Renal cortex interstitium (tissue), 15 donors: ENCODE measurements at places on chromosomes 13 and 19.

GRCh38 chr19:33235269-33235995 is 9.8 kb upstream of the SLC7A10 start:
- DNase-seq: peak; percentile 41

- DNase-seq: no peak
Observed at GRCh38 chr19:13260883-13261653, 110.9 kb downstream of the IER2 start.

DNA sequence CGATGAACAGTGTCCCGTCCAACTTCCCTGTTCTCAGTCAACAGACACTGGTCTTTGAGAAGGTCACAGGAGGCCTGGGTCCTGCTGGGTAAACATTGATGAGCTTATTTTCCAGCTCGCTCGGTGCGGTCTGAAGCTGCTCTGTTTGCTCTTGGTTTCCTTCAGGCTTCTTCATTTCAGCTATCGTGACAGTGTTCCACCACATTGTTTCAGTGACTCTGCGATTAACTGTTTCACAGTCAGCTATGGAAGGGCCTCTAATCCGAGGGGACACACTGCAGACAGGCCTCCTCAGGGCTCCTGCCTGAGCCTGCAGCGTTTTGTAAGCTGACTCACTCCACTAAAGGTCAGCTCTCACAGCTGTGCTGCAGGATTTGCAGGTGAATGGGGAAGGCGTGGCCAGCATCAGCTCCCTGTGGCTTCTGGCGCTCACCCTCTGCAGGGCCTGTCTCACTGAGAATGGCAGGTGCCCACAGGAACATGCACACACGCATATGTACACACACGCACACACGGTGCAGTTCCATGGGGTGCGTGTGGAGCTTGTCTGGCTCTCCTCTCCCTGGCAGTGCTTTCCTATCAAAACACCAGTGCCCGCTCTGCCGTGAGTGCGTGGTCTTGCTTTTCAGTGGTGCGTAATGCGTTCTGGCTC is 62.9 kb upstream of the MCF2L start:
- DNase-seq: no peak

GRCh38 chr13:52025475-52026245 is 1.2 kb downstream of the UTP14C start:
- DNase-seq: no peak

DNA sequence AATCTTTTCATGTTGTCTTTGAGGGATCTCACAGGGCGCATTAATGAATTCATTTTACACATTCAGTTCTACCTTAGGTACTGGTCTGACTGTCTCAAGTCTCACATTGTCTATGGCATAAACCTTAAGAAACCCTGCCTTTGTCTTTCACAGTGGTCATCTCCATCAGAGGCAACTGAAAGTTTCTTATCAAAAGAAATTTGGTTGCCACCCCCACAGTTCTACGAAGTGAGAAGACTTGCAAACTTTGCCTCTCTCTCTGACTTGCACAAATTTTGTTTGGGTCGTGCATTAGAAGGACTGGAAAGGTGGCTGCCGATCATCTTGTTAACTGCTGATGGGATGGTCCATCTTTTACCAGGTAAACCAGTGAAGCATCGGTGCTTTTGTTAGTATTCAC is 10.5 kb upstream of the TDRD12 start:
- no peak for DNase-seq

- DNase-seq: no peak
Observed at GRCh38 chr13:104309431-104309830, 1243.2 kb upstream of the SLC10A2 start.

- no peak for DNase-seq
Observed at GRCh38 chr13:114148521-114148855, 16.1 kb upstream of the RASA3 start.

- no peak for DNase-seq
Observed at GRCh38 chr13:36745436-36745835, 71.6 kb downstream of the SERTM1 start.

GRCh38 chr13:73366241-73366640 is 307.4 kb downstream of the KLF5 start:
- DNase-seq: no peak

GRCh38 chr13:64540468-64540867 is 2689.7 kb downstream of the PCDH9 start:
- DNase-seq: no peak

- DNase-seq: no peak
Observed at GRCh38 chr13:46536341-46536740, 16.6 kb upstream of the LRCH1 start.

GRCh38 chr13:87005511-87005910 is 665.7 kb upstream of the SLITRK5 start:
- DNase-seq: no peak

DNA sequence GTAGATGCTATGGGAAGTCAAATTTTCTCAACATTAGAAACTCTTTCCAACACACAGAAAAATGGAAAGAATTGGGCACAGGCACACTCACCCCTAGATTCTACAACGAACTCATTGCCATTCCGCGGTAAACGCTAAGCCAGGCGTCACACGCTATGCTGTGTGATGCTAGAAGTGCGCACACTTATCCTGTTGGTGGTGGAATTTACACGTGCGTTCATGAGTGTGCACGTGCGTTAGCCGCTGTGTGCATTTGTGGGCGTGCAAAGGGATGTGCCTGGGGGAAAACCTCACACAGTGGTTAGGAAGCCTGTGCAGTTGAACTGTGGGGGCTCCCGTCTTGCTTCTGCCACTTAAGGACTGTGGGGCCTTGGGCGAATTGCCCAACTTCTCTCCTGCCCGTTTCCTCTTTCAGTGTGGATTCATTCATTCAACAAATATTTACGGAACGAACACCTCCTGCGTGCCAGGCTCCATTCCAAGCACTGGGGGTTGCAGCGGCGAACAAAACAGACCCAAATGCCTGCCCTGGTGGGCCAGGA is 7.7 kb downstream of the NFILZ start:
- DNase-seq: no peak

GRCh38 chr13:41643507-41643906 is 186.2 kb downstream of the RGCC start:
- no peak for DNase-seq

DNA sequence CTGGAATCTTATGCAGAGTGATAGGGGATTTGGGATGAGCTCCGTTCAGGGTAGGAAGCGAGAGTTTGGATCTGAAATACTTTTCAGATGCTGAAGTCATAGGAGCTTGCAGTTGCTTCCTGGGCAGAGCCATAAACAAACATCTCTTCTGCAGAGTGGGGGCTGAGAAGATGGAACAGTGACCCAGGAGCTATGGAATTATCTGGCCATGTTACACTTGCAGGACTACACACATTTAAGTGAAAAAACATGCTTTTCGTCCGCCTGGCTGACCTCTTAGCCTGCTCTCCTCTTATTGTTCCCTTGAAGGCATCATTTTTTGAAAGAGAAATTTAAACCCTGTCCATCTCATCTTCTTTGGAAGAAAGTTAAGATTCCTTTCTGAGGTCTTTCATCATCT is 40.7 kb downstream of the PSG11 start:
- no peak for DNase-seq

DNA sequence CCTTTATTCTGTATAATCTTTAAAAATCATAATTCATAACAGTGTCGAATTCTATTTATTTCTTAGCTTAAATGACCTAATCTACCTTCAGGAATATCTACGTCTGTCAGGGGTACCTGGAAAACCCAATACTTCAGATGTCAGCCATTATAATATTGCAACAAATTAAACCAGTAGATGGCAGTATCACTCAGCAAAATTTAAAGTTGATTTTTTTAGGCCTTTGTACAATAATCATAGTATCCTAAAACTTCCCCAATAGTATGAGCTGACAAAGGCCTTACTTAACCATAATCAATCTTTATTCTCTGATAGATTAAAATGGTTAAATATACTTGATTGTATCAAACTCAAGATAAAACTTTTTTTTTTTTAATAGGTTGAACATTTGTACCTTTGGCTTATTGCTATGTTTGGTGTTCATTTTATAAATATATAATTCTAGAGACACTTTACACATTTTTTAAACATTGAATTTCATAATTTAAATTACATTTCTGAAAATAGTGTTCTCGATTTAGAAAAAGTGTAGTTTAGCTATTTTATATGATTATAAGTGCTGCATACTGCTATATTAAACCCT is 830.2 kb upstream of the SPRY2 start:
- peak; percentile 25 for DNase-seq

GRCh38 chr13:78596399-78596735 is 7.0 kb downstream of the POU4F1 start:
- DNase-seq: no peak

- no peak for DNase-seq
Observed at GRCh38 chr13:29805994-29806979, 44.1 kb downstream of the UBL3 start.

DNA sequence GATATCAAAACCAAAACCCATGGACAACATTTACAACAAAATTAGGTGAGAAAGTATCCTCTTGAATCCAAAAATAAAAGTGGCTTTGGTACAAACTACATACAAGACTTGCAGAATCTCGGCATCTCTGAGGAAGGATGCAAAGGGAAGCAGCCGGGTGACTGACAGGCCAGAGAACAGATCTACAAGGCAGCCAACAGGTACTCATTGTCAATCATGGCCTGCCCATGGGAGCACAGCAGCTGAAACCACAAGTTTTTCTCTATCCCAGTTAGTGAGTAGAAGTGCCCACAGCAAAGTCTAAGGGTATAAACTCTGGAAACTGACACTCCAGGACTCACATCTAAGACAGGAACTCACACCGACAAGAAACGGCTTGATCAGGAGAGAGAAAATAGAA is 74.5 kb downstream of the TBC1D4 start:
- DNase-seq: no peak

DNA sequence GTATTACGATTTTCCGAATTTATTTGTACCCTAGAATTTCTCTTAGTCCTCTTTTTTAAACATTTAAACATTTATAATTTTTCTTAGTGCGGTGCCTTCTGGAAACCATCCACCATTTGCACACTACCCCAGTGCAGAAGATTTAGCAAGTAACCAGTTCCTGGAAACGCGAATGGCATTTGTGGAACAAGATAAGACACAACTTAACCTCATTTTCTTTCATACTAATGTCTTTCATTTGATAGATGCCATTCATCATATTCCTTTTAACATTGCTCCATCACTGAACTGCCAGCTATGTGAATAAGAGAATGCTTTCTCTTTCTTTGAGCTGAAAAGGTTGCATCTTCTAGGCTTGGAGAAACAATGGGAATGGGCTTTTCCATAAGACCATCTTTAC is 6.8 kb downstream of the FRY start:
- no peak for DNase-seq
